ENCODE measurements at places on chromosomes 4 and X.

GRCh38 chr4:55074386-55074785 is 51.0 kb downstream of the KDR start:
- DNase-seq: no peak

DNA sequence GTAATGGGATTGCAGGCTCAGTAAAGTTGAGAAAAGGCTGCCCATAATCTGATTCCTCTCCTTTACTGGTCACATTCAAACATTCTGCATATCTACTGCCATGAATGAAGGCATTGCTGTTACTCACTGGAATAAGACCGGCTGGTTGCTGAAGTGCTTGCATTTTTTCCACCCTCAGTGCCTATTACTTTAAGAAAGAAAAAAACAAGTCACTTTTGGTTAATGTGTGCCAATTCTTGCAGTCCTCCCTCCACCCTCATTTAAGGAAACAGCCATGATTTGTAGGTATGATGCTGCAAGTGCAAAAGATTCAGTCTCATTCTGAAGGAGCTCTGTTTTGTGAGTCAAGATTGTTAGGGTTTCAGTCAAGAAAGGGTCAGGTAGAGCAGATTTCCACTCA is 94.9 kb downstream of the EMCN start:
- DNase-seq: peak; percentile 50

- no peak for DNase-seq
These were observed 29.2 kb upstream of the ZNF81 start for GRCh38 chrX:47807548-47807947.

DNA sequence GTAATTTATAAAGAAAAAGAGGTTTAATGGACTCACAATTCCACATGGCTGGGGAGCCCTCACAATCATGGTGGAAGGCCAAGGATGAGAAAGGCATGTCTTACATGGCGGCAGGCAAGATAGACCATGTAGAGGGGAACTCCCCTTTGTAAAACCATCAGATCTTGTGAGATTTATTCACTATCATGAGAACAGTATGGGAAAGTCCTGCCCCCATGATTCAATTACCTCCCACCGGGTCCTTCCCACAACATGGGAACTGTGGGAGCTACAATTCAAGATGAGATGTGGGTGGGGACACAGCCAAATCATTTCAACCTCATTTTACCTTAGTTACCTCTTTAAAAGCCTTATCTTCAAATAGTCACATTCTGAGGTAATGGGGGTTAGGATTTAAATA is 30.9 kb upstream of the ELOVL6 start:
- DNase-seq: no peak

DNA sequence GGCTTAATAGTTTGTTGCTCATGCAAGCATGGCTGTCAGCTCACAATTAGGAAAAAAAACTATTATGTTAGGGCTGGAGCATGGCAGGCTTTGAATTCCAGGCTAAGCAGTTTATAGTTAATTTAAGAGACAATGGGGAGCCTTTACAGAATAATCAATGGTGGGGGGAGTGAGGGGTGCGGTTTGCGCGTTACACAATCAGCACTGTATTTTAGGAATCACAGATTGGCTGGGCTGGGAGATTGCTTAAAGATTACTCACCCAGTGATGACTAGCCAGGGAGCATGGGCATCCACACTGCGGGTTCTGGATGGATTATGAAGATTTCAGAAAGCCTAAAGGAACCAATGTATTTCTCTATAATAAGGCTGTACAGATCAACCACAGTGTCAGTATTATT is 186.6 kb downstream of the SOX3 start:
- DNase-seq: no peak

DNA sequence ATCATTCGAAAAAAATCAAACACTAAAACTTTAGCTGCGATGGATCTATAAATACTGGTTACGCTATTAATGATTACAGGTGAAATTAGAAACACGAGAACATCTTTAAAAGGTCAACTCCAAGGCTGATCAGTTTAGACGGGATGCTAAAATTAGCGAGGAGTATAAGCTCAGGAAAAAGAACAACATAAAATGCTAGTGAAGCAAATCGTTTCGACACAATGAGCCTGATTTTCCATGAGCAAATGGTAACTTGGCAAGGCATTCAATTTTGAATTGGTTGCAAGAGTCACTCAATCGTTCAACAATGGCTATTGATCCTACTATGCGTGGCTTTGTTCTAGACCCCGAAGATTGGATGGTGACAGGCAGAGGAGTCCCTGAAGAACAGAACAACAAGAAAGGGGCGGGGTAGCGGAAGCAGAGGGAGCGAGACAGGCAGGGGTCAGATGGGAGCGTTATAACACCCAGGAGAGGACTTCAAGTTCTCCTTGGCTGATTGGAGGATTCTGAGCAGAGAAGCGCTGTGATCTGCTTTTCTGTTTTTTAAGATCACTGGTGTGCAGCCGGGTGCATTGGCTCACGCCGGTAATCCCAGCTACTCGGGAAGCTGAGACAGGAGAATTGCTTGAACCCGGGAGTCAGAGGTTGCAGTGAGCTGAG is 146.5 kb downstream of the RBM47 start:
- no peak for DNase-seq

- no peak for DNase-seq
These were observed 468.9 kb downstream of the GRIA2 start for GRCh38 chr4:157689476-157689875.

GRCh38 chr4:89249716-89250361 is 57.8 kb downstream of the GPRIN3 start:
- no peak for DNase-seq

DNA sequence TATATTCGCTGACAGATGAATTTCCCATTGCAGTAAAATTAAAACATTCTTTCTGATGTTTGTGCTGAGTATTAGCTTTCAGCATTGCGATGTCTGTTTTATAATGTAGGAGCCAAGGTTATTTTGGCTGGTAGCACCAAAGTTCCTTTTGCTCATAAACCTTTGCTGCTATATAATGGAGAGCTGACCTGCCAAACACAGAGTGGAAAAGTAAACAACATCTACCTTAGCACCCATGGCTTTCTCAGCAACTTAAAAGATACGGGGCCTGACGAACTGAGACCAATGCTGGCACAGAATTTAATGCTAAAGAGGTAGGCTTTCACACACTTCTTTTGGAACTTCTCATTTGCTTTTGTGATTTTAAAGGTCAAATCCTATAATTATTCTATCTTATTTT is 46.0 kb downstream of the WDR19 start:
- DNase-seq: no peak

- no peak for DNase-seq
These were observed 110.8 kb upstream of the FAM9B start for GRCh38 chrX:9144701-9145241.

DNA sequence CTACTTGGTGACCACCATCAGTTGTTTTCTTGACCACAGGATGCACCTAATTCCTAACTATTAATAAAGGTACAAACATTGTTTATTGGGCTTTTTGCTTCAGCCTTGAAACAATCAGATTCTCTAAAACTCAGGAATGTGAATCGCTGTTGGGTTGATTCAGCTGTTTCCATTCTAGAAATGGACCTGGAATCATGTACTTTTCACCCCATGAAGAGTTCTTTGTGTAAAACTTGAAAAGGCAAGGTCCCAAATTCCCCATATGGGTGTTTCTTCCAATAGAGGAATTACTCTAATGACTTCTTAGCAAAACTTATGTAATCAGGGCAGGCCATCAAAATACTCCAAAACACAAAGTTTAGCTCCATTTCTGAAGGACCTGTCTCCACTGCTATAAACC is 7.4 kb downstream of the AFAP1 start:
- no peak for DNase-seq

DNA sequence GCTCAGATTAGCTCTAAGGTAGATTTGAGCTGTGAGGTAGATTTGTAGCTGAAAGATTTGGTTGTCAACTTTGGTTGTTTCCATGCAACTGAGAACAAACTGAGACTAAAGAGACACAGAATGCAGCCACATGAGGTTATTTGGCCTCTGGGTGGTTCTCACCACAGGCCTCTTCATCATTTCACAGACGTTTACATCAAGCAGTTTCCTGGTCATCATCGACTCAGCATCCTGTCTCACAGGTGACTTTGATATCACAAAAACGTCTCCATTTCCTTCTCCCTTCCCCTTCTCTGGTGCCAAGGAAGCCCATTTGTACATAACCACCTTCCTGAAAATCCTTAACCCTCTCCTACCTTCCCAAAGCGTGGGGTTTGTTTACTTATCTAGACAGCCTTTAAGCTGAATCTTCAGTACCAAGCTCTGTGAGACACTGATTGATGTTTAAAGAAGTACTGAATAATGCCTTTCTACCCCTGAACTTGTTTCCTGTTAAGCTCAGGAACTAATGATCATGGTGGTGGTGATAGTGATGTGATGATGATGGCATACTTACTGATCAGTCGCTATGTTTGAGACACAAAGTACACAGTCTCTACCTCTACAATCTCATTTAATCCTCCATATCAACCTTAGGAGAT is 81.9 kb downstream of the FAM114A1 start:
- peak; percentile 84 for DNase-seq

DNA sequence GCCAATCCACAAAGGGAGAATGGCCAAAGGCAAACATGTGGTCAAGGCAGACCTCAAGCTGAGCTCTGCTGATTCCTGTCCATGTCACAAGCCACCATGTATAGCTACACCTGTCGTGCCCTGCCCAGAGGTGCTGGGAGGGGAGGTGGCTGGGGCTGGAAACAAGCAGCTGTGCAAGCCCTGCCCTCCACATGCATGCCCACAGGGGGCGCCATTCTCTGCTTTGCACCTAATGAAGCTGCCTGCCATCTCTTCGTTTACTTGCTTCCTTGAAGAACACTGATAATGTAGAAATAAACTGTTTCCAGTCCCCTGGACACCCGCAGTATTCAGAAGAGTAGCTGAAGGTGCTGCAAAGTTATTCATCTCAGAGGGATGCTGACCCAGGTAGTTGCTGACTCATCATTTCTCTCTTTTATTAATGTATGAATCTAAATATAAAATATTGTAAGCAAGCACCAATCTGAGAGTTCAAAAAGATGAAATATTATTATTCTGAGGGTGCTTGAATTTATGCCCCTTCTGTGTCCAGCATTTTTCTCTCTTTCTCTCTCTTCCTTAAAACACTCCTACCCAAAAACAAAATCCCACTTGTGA is 278.6 kb downstream of the ADGRA3 start:
- DNase-seq: peak; percentile 35

- peak; percentile 41 for DNase-seq
These were observed 9.4 kb downstream of the KLF3 start for GRCh38 chr4:38673130-38673978.

DNA sequence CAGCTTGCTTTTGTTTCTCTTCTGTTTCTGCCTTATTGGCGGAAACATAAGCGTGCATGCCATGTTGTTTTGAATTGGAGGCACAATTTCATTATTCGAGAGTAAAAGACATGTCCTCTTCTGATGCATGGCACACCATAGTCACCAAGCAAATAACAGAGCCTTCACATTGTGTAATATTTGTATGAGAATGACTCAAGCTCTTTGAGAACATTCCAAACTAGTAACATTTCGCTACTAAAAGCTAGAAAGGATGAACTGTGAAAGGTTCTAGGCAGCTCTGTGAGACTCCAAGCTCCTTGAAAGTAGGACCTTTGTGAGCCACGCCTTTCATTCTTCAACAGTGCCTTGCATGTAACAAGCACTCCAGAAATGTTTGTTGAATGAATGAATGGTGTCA is 9.2 kb upstream of the ANXA3 start:
- no peak for DNase-seq

DNA sequence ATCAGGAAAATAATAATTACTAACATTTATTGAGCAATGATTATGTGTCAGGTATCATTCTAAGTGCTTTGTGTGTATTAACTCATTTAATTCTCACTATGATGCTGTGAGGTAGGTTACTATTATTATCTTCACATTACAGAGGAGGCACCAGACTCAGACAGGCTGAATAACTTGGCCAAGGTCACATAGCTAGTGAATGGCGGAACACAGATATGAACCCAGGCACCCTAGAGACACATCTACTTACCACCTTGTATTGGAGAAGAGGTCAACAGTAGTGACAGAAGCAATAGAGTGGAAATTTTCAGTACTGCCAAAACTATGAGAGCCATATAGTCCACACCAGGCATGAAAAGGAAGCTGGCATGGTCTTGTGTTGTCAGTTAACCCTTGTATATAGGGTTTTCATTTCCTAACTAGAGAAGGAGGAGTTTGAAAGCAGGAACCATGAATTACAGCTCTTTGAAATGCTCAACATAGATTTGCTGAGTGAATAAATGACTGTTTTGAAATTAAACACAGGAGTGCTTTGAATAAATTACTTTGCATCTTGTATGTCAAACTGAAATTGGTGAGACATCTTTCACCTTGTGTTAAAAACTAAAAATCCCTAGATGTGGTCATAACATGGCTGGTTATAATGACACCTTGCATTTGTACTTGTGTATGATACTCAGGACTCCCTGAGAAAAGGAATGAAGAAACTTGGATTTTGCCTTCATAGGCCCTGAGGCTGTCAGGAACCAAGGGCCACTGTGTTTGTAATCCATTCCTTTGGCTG is 71.8 kb downstream of the RTL9 start:
- DNase-seq: no peak

GRCh38 chr4:155441475-155441874 is 64.7 kb upstream of the MAP9 start:
- no peak for DNase-seq

DNA sequence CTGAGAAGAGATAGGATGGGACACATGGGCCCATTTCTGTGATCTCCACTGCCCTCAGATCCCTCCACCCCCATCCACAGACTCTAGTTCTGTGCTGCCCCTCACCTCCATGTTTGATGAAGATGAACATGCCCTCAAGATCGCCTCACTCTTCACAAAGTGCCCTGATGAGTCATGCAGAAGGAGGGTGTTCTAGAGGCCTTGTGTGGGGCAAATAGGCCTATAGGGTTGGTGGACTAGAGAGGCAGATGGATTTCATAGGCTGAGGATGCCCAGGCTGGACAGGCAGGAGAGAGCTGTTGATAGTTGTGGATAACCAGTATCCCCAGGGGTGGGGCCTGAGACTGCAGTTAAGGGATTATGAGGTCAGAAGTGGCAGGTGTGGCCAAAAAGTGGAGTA is at the start of gene CXorf65:
Gene CXorf65, minus strand, starts transcription at position 314 of the 400 bp plus-strand sequence. Its CDS starts 184 bp downstream, at position 130.
- no peak for DNase-seq

DNA sequence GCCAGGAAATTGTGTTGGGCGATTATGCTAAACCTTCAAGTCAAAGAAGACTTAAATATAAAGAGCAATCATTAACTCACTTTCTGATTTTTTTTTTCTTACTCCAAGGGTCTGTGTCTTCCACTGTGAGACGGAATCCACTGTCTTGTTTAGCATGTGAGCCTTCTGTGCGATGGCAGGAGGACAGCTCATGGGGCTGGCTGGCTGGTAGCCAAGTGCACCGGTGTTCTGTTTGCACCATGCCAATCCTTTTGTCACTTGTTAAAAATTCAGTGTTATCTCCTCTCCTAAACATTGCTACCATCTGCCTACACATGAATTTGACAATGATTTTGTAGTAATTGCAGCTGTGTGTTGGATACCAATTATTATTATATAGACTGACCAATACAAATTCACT is 1056.3 kb upstream of the IGFBP7 start:
- peak; percentile 70 for DNase-seq

DNA sequence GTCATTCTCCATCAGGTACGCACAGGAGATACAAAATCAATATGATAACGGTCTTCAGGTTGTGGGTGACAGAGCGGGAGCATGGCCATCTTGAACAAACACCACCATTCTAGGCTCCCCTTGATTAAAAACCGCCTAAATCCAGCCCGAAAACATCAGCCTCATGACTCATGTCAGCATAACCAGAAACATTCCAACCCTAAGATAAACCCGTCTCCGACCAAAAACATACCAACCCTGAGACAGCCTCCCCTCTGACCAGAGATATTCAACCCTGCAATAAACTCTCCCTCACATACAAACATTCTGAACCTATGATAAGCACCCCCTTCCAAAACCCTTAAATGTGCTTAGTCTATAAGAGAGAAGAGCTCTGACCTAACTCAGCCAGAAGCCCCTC is 157.9 kb downstream of the DHRSX start:
- DNase-seq: no peak

Data from cerebellar cortex (tissue), 1 donor.